A375 (cell line): ENCODE measurements at places on chromosomes 16 and 17. TPM values are rescaled to one million over a fixed set of nuclear protein-coding genes. Genes with fewer than 3 reads are reported as not detected.

CD79B gene
- total RNA-seq = not detected in 2 replicates

TSPOAP1 gene
- total RNA-seq = not detected in 2 replicates

AIPL1 gene
- 0.04 TPM in 1 of 2 replicates, not detected in the other for total RNA-seq

C17orf50 gene
- total RNA-seq = not detected in 2 replicates

SMIM36 gene
- not detected in 2 replicates for total RNA-seq

DYNLRB2 gene
- 0.45 and 0.49 TPM in 2 replicates for total RNA-seq

RASD1 gene
- total RNA-seq = 1.9 and 2.6 TPM in 2 replicates

NOS2 gene
- total RNA-seq = 0.05 and 0.19 TPM in 2 replicates

KRT33B gene
- total RNA-seq = 0.29 TPM in 1 of 2 replicates, not detected in the other

CTRB2 gene
- 0.26 TPM in 1 of 2 replicates, not detected in the other for total RNA-seq

KRTAP3-2 gene
- not detected in 2 replicates for total RNA-seq

KRTAP2-4 gene
- not detected in 2 replicates for total RNA-seq

CAMKK1 gene
- 2.1 and 2.2 TPM in 2 replicates for total RNA-seq

SNAI3 gene
- 0.16 TPM in 1 of 2 replicates, not detected in the other for total RNA-seq

CLEC18B gene
- total RNA-seq = 3.9 and 5.8 TPM in 2 replicates
